A549 (cell line): ENCODE measurements at places on chromosomes 2 and 18.

DNA sequence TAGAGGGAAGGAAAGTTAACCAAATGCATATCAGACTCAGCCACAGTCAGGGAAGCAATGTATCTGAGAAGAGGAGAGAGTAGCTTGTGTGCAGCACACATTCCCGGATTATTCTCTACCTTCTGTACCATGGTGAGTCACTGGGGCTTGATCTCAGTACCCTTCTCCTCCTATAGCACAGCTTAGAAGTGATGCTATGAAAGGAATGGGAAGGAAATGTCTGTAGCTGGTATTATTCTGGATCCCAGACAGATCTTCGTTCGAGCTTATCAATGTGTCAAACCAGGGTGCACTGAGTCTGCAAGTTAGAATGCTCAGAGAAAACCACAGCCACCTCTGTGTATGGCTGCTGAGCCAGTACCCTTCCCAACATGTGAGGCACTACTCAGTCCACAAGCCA lies 88.0 kb upstream of the NFU1 start:
- no peak for DNase-seq

- no peak for DNase-seq
Measured at GRCh38 chr2:143473820-143474219, 344.6 kb downstream of the ARHGAP15 start.

GRCh38 chr2:215775106-215775505 lies 238.2 kb downstream of the MREG start:
- DNase-seq, result no peak

DNA sequence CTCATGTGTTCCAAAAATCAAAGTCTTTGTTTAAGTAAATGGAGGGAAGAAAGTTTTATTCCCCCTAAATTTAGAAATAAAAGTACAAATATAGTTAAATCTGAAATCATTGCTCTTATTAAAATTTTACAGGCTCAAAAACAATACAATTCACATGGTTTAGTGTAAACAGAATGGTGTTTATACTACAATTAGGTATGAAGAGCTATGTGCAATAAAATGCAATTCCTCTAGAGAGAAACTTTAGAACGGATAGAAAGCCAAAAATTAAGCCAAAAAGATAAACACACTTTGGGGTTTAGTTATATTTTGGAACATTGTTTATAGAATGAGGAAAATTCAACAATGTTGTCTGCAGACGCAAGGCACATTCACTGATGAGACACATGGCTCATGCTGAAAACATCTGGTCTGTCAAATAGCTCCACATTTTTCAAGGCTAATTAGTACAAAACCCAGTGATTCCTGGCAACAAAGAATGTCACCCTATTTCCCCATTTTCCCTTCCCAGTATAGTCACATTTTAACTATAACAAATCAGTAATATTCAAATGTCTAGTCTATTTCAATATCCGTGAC lies 103.3 kb downstream of the EXOC6B start:
- DNase-seq, result no peak

GRCh38 chr2:33673937-33674336 lies 74.8 kb upstream of the FAM98A start:
- no peak for DNase-seq

DNA sequence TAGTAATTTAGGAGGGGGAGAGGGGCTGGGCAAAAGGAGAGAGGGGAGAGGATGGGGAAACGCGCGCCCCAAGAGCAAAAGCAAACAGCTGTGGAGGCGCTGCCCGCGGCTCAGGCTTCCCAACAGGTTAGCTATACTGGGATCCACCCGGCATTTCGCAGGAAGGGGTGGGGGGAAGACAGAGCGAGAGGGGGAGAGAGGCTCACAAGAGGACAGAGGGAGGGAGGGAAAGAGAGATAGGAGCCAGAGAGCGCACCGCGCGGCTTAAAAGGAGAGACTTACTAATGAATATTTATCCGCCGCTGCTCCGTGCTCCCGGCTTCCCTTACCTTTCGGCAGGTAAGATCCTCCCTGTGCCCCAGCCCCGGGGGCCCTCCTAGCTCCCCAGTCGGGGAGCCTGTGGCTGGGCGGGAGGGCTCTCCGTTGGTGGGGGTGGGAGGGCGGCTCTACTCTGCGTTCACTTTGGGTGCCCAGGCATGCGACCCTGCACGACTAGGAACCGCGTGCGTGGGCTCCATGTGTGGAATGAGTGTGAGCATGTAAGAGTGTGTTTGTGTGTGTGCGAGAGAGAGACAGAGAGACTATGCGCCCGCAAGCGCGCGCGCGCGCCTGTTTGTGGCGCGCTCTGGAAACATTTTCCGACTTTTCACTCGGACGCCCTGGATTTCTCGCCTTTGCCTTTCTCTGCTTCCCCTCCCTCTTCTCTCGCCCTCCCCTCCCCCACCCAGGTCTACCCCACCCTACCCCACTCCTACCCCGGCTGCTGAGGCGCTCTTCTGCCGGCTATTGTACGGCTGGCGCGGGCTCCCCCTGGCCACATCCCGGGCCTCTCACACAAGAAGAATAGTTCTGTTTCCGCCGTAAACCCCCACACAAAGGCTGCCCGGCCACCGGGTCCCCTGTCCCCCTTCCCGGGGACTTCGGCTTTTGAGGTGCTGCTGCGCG lies 7.2 kb upstream of the SIX3 start:
- no peak for DNase-seq
